ENCODE measurements at places on chromosomes 1 and 21.
A peak's percentile ranks its signal among the peaks of the same experiment; 100 is the strongest.

- no peak for DNase-seq
Measured at GRCh38 chr21:43853851-43854772, 10.9 kb upstream of the AGPAT3 start.

- no peak for DNase-seq
Measured at GRCh38 chr1:225851805-225852204, 30.4 kb downstream of the TMEM63A start.

GRCh38 chr1:201190624-201191051 lies at the start of gene IGFN1:
Gene IGFN1 (plus strand): TSS chr1:201190824. CDS start chr1:201193294, 2,470 bp downstream.
- DNase-seq: no peak

DNA sequence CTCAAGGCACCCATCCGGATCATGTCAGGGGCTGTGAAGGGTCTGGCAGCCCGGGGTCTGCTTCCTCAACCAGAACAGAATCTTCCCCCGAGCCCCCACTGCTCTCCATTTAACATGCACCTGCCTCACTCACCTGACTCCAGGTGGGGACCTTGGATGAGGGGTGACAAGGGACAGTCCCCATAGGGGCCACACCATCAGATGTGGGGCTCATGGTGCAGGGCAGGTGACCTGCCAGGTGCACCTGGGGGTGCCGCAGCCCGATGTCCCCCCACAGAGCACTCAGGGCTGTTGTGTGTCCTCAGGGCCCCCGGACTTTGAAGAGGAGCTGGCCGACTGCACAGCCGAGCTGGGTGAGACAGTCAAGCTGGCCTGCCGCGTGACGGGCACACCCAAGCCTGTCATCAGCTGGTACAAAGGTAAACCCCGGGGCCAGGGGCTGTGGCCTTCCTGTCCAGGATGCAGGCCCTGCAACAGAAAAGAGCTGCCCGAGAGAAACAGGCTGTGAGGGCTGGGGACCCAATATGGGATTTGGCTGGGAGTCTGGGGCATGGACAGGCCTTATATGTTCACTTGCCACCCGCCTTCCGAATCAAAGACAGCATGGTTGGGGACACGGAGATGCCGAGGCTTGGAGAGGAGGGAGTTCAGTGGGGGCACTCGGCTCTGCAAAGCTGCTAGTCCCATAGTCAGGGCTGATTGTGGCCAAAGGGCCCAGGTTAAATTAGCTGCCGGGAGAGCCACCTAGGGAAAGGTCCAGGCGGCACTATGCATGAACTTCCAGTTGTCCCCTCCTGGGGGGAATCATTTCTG lies 64.6 kb downstream of the TRIM11 start:
- no peak for DNase-seq

DNA sequence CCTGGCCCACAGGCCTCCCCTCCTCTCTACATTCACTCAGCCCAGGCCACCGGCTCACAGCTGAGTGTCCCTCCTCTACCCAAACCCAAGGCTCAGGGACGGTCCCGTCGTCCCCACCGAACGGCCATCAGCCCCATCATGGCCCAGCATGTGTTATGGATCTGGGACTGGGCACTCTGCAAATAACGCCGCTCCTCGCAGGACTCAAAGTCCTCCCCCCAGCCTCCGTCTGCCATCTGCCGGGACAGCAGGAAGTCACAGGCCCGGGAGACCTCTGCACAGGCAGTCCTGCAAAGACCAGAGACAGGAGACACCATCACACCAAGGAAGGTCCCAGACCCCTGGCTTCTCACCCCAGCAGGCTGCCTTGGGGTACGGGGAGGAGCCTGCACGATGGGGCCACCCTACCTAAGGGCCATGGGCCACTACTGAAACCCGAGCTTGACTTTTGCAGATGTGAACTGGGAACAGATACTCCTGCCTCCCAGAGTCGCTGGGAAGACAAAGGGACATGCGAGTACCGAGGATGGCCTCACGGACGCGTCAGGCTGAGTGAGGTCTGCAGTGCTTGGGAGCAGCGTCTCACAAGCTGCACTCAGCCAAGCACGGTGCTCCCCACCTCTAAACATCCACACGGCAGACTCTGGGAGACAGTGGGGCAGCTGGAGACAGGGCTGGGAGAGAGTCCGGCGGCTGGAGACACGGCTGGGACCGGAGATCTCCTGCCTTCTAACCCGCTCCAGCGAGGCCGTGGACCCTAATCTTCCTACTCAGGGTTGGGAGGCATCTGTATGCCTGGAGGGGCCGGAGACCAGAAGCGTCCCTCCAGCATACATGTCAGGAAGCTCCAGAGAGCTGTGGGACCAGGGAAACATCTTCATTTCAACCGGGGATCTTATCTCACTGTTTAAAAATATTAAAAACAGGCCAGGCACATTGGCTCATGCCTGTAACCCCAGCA lies 10.4 kb upstream of the SPATC1L start:
- DNase-seq: no peak

GRCh38 chr1:225915538-225915991 lies 8.5 kb downstream of the PYCR2 start:
- no peak for DNase-seq

- DNase-seq: no peak
Measured at GRCh38 chr1:76807543-76808260, 59.6 kb upstream of the ST6GALNAC5 start.

DNA sequence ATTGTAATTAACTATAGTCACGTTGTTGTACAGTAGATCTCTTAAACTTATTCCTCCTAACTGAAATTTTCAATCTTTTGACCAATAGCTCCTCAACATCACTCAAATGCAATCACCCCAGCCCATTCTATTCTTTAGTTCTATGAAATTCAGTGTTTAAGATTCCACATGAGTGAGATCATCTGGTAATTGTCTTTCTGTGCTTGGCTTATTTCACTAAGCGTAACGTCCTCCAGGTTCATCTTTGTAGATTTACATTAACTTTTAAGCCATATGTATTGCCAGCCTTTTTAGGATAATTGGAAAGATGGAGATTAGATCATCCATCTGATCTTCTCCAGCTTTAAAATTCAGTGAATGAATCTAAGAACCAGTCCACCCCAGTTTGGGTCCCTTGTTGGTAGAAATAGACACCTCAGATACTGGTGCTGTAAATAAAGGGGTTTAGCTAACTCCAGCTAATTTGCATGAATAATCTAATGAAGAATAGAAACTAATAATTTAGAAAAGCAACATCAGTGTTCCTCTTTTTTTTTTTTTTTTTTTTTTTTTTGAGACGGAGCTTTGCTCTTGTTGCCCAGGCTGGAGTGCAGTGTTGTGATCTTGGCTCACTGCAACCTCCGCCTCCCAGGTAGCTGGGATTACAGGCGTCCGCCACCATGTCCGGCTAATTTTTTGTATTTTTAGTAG lies 7.0 kb downstream of the S100A10 start:
- no peak for DNase-seq

- DNase-seq: peak; percentile 68
Measured at GRCh38 chr1:109895720-109896504, 14.7 kb upstream of the CSF1 start.

- no peak for DNase-seq
Measured at GRCh38 chr1:118075116-118075515, 109.9 kb downstream of the SPAG17 start.

DNA sequence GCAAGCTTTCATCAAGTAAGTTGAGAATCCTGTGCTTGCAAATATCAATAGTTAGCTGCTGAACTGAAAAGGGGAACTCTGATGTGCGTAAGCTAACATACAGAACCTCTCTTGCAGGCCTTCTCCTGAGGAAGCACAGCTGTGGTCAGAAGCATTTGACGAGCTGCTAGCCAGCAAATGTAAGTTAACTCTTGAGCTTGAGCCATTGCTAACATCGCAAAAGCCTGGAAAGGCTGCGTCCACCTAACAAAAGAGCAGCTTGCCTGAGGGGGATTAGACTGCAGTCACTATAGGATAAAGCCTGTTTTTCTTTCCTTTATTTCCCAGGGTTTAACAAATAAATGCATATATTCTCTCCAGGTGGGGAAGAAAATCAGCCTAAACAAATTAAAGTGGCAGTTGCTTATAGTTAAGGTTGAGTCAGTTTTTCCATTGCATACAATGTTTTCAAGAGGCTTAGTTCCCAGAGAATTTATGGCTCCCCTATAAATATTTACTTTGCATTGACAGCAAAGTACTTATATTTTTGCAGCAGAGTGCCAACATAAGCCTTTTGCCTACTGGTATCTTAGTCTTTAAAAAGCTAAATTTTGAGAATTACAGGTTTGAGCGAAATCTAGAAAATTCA lies 1.5 kb downstream of the RGS2 start:
- no peak for DNase-seq

DNA sequence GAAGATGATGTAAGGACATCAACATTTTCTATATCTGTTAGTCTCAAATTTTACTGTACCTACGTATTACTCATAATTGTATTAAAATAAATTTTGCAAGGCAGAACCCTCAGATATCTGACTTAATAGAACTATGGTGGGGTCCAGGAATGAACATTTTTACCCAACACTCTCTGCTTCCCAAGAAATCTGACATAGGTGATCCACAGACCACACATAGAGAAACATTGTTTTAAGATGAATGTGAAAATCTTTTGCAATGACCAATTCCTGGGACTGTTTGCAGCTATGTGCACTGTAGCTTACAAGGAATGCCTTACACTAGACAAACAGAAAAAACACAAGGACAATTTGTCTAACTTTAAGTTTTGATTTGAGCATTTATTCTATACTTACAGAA lies 645.6 kb upstream of the ADGRL2 start:
- no peak for DNase-seq

GRCh38 chr1:33852711-33853110 lies 11.2 kb upstream of the HMGB4 start:
- DNase-seq: no peak
